ENCODE measurements at places on chromosomes 2 and 18.

GRCh38 chr2:218648088-218648786 lies 11.2 kb downstream of the ZNF142 start:
- peak; percentile 45 for DNase-seq

DNA sequence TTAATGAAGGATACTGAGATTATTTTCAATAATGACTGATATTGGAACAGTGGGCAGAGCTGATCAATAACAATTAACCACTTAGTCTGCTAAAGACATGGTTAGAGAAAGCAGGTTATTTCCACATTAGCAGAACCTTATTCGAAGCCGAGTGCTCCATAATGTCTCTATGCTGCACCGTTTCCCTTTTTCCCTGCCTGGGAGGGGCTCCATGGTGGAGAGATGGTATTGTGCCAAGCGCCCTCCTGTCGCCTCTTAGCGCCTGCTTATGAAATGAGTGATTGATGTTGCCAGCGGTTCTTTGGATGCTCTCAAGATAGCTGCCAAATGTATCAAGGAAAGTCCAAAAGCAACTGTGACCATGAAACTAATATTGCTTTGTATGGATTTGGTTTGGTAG lies 34.6 kb upstream of the INSIG2 start:
- DNase-seq, result no peak

DNA sequence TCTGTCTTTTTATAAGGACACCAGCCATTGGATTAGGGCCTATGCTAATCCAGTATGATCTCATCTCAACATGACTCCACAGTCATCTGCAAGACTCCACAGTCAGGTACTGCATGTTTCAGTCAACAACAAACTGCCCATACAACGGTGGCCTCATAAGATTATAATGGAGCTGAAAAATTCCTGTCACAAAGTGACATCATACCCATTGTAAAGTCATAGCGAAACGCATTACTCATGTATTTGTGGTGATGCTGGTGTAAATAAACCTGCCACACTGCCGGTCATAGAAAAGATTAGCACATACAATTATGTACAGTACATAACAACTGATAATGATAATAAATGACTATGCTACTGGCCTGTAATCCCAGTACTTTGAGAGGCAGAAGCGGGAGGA lies 102.2 kb downstream of the TEX51 start:
- no peak for DNase-seq

DNA sequence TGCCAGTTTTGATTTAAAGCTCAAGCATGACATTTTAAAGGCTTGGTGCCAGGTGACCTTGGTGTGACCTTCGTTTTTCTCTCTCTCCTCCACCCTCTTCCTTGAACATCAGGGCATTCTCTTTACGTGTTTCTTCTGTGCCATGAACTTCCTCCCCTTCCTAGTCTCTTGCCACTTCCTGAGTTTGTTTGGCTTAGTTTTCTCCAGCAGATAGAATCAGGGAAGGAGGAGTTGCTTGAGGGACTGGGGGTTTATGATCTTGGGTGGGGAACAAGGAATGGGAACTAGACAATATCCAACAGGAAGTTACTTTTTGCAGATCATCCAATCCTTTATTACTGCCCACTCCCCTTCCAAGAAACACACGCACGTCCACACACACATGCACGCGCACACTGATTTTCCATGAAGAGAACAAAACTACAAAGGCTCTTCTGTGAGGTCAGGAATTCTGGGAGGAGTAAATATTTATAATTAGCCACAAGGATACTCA lies 210.6 kb upstream of the EPAS1 start:
- DNase-seq, result no peak

Measured in activated CD4-positive, alpha-beta T cell treated with anti-CD3 and anti-CD28 coated beads, Interleukin-2, amount 50 U/mL, for 4 hours (primary cell).